ENCODE measurements at places on chromosomes 4 and X.

DNA sequence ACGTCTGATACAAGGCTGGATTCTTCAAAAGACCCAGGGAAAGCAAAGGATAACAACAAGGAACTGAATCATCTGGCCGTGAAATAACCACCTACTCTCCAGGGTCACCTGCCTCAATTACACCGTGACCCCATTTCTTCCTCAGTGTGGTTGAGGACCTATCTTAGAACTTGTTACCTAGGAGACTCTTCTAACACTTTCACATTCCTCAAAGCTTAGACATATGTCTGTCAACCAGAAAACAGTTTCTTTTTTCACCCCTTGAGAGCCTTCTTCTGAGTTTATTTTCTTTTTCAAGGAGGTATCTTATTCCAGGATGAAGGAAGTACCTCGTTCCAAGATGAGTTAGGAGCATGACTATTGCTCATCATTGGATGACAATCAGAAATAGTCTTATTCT is 337.8 kb downstream of the ARHGAP24 start:
- DNase-seq = no peak

- no peak for DNase-seq
Measured at GRCh38 chr4:25743971-25744370, 88.3 kb downstream of the SLC34A2 start.

DNA sequence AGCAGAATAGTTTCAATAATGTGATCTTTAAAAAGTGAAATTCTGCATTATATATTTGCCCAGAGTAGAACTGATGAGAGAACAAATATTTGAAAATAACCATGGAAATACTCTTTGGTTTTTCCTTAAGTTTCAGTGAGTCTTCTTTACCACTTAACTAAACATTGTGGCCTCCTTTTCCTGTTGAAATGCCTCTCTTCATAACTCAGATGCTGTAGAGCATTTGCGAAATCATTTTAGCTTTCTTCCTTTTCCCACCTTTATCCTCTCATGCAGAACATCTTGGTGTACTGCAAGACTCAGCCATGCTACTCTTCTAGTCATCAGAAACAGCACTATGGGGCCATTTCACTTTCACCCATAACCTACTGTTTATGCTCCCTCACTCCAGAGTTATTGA is 48.2 kb downstream of the CASK start:
- DNase-seq = no peak

- DNase-seq = no peak
Measured at GRCh38 chr4:168857009-168857408, 153.0 kb downstream of the CBR4 start.

GRCh38 chr4:7715271-7716009 is 224.2 kb downstream of the AFAP1 start:
- no peak for DNase-seq

DNA sequence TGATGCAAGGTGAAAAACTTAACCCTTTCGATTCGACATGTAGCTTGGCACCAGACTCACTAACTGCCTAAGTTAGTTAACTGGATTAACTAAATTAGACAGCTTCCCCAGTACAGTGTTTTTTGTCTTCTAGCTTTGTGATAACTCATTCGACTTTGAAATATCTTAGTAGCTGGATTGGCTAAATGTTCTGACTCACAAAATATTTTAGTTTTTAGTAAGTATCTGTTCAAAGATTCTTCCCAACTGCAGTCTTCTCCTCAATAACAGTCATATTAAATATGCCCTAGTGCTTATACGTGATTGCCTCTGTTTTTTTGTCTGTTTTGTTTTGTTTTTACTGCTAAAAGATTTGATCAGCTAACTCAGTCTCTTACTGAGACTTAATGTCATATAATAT is 102.9 kb downstream of the KCNIP4 start:
- DNase-seq = no peak

DNA sequence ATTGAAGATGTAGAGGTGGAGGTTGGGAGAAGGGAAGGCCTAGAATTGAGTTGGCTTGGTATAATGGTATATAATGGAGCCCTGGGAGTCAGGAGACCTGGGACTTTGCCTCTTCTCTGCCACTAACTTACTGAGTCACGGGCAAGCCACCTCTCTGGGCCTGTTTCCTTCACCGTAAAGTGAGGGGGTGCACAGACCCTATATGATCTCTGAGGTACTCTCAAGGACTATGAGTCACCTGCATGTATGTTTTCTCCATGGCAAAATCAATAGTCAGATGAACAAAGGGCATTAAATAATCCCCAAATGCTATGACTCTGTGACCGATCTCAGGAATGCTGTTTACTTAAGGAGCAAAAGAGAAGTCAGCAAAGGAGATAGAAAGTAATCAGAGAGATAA is 5.1 kb downstream of the P2RY4 start:
- no peak for DNase-seq

DNA sequence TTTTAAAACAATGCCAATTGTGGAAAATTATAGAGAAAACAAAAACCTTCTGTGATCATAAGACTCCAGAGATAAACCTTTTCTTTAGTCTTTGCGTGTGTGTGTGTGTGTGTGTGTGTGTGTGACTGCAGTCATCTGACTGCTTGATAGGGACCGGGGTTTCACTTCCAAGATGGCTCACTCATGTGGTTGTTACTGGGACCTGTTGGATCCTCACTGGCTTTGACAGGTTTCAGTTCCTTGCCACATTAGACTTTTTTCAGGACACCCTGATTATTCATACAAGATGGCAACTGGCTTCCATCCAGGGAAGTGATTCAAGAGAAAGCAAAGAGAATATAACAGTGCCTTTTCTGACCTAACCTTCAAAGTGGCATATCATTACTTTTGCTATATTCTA is 21.9 kb upstream of the MAD2L1 start:
- DNase-seq = no peak

DNA sequence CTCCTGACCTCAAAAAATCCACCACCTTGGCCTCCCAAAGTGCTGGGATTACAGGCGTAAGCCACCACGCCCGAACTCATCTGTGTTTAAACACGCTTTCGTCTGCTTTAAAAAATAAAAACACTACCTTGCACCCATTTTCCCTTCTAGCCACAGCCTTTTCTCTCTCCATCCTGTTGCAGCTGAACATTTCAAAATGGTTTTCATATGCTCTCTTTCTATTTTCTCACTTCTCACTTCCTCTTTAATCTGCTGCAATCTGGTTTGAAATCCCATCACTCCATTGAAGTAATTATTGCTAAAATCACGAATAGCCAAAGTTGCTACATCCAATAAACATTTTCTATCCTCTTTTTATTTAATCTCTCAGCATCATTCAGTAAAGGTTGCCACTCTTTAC is 70.0 kb downstream of the DCHS2 start:
- DNase-seq = no peak

DNA sequence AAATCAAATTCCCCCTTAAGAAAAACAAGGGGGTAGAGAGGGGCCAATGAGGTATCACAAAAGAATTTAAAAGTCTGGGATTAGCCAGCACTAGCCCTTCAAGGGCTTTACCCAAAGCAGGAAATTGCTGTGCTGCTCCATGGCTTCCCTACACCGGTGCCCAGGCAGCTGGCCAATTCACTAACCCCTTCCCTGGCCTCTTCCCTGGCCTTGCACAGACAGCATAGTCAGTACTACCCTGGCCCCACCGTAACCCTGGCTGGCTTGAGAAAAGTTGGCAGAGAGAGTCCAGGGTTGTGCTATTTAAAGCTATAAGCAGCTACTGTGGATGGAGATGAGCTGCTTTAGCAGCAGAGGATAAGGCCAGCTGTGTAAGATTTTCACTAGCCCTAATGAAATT is 43.1 kb downstream of the ADAMTS3 start:
- DNase-seq = no peak

GRCh38 chr4:11338956-11339782 is 89.5 kb downstream of the HS3ST1 start:
- peak; percentile 27 for DNase-seq

GRCh38 chr4:15777697-15778288 is 335 bp upstream of the CD38 start:
- no peak for DNase-seq

GRCh38 chrX:124804962-124805361 is 458.6 kb downstream of the SH2D1A start:
- no peak for DNase-seq

DNA sequence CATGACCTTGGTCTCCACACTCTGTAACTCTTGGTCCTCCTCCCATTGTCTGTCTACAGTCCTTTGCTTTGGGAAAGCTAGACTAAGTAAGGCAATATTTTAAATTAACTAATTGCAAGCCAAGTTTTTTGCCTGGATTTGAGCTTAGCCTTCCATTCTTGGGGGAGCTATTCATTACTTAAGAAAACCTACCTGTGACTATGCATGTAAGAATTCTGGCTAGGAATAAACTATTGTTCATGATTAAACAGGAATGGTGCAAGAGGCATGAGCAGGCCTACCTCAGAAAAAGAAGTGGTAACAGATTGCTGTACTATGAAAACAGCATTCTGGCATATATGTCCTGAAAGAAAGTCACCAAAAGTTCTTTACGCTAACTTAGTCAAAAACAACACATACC is 309.4 kb downstream of the MAPK10 start:
- no peak for DNase-seq

- no peak for DNase-seq
Measured at GRCh38 chr4:119788349-119789266, 160.0 kb upstream of the PDE5A start.

DNA sequence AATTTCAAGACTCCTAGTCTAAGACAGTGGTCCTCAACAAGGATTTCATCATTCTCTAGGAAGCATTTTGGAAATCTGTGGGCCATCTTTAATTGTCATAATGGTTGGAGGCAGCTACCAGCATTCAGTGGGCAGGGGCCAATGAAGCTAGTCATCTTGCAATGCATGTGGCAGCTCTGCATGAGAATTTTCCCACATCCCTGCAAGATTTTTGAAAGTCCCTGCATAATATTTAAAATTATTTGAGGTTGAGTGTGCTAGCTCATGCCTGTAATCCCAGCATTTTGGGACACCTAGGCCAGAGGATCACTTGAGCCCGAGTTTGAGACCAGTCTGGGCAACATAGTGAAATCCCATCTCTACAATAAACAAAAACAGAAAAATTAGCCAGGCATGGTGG is 44.0 kb downstream of the PCYT1B start:
- no peak for DNase-seq

GRCh38 chrX:38594434-38594833 is 33.1 kb downstream of the TSPAN7 start:
- DNase-seq = no peak

DNA sequence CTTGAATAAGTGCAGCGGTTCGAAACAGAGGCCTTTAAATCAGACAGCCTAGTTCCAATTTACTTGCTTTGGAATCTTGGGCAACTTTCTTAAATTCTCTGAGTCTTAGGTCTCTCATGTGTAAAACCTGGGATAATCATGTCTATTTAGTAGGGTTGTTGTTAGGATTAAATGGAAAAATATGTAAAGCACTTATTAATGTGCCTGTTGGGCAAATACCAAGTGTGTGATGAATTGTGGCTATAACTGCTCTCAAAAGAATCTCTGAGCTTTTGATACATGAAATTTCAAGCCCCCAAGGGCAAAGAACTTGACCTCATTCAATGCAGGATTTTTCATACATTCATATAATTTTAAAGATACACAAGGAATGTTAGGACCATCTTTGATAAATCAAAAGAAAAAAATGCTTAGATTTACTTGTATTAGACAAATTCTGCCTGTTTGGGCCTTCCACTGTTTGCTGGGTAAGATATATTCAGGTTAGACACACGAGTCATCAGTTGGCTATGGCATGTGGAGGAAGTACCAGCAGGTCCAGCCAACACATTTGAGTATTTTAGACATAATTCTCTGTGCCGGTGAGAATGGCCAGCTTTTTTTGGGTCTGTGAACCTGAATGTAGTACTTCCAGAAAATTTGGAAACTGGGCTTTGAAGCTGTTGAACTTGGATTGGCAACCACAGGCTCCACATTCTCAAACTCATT is 241.4 kb upstream of the CNKSR2 start:
- DNase-seq = no peak

GRCh38 chr4:88382621-88383020 is 4.0 kb downstream of the HERC6 start:
- no peak for DNase-seq

DNA sequence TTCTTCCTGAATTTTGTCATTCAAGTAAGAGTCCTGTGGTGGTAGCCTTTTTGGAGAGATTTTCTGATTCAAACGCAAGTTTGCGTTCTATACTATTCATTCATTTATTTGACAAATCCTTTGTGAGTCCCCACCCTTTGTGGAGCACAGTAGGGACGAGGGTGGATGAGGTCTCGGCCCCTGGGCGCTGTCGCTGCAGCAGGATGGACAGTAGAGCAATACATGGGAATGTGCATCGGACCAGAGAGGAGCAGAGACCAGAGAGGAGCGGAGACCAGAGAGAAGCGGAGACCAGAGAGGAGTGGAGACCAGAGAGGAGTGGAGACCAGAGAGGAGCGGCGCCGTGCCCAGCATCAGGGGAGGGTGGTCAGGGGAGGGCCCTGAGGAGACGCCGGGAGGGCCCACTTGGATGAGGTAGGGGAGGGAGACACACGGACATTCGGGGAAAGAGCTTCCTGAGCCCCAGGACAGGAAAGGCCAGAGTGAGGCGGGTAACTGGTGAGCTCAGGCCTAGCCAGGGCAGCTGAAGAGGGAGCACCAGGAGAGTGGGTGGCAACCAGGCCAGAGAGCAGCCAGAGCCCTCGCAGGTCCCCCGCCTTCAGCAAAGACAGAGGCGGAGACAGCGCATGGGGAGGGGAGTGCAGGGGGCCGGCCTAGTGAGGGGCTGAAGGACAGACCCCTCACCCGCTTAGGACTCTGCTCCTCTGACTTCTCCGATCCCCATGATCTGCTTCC is 67.3 kb downstream of the NAT8L start:
- DNase-seq = peak; percentile 68

DNA sequence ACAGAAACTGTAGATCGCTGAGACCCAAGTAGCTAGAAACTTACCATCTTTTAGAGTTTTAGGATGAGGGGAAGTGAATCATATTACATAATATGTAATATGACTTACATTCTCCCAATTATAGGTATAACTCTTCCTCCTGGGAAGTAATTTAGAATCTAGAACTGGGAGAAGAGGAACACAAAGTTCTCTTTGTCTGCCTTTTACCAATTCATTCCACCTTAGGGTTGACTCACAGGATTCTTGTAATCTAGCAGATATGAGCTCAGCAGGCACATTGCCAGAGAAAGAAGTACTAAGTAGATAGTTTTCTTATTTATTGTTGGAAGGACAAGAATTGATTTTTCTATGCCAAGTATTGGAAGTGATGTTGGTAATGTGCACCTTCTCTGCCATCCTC is 58.0 kb upstream of the CCSER1 start:
- DNase-seq = no peak

GRCh38 chrX:19072372-19072771 is 49.9 kb downstream of the ADGRG2 start:
- DNase-seq = no peak

DNA sequence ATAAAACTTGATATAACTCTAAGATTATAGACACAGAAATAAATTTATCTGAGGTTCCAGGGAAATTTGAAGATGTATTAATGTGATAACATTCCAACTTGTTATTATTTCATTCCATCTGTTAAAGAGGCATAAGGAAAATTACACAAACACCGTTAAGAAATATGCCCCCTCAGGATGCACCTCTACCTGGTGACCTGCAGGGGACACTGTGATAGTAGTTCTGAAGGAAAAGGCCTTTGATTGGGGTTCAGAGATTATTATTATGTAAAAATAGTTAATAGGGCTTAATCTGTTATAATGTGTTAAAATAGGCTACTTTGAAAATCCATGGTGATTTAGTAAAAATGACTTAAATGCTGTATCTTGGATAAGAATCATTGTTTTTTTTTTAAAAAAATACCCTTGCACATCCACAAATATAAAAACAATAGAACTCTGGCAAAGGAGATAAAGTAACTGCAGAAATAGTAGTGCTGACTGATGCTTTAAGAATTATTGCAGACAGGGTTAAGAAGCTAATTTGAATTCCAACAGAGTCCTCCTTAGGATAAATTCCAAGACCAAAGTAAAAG is 6.1 kb upstream of the ABRAXAS1 start:
- DNase-seq = no peak
